ENCODE measurements at places on chromosomes 2 and 18.

DNA sequence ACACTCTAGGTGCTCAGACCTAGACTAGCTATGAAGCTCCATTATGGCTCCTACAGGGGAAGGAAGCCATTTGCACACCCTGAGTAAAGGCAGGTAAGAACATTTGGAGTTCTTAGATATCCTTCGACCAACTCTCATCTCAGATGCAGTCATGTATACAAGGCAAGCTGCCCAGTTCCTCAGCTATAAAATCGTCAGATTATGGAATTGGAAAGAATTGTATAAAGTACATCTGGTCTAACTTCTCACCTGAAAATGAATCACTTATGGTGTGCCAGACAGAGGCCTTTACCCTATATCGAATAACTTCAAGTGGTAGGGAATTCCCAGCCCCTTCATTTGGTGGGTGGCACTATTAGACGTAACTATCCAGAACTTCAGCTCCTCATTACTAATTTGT is 79.3 kb downstream of the VIT start:
- no peak for DNase-seq

- DNase-seq, result no peak
Measured at GRCh38 chr2:234919711-234920110, 32.1 kb upstream of the SH3BP4 start.

DNA sequence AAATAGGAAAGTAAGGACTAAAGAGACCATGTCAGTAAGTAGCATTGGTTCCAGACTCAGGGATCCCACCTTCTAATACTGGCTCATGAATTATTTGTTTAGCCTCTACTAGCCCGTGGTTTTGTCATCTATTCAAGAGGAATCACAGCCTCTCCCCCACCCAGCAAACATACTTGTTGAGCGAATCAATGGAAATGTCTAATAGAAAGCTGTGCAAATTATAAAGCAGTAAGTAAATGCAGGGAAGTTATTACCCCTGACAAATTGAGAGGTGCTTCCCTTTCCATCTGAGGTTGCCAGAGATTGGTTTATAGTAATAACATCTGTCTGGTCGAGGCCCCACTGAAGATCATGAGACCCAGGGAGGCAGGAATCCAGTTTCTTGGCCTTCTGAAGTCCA is 219.3 kb upstream of the OSR1 start:
- no peak for DNase-seq

DNA sequence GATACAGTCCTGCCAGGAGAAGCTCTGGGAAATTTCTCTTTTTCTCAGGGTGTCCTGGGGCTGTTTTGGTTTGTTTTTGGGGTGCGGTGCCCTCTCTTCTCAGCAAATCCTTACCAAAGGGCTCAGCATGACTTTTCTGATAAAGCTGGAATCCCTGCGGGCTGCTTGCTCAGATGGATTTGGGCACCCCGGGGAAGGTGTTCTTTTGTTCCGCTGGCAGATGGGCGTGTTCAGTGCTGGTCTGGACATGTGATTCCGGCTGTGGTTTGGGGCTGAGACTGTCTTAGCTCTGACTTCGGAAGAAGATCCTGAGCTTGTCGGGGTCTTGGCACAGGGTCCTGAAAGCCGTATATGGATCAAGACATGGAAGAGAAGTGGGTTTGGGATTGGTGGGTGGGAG is 134.2 kb upstream of the SPRED2 start:
- DNase-seq, result no peak

DNA sequence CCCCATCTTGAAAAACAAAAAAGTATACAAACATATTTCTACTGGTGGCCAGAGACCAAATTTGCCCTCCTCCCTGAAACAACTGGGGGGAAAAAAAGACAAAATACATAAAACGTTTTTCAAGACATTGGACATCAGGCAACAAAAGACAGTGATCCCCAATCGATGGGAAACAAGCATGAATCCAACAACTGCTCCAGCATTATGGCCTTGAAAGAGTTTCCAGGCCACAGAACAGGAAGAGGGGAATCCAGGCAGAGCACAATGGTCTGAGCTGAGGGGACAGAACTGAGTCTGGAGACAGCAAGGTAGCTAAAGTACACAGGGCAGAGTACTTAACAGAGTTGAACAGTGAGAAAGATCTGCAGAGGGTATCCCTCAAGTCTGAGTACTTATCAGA is 4.4 kb downstream of the CCDC88A start:
- DNase-seq, result no peak

DNA sequence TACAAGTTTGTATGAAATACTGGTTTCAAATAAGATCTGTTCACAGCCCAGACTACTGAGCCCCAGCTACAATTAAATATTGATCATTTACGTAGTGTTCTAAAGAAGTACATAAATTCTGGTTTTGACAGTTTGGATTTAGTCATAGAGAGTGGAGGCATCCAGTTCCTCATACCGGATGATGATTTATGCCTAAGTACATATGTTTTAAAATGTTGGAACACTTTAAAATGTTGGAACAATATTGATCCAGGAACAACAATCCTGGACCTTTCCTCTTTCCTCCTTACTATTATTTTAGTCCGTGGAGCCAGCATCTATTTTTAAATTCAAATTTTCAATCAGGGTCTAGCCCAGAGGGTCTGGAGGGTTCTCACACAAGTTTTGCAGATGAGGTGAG is 22.8 kb upstream of the TTN start:
- DNase-seq, result no peak

GRCh38 chr2:159808032-159808425 is 10.0 kb upstream of the CD302 start:
- DNase-seq, result no peak

Measured in GM12892 (cell line).